Thyroid gland (tissue), 4 donors: ENCODE measurements at places on chromosomes 1 and 21.
A peak's percentile ranks its signal among the peaks of the same experiment; 100 is the strongest.

GRCh38 chr1:30110846-30111245 is 612.5 kb downstream of the MATN1 start:
- no peak for DNase-seq

GRCh38 chr1:110673197-110673701 is 1.5 kb downstream of the KCNA3 start:
- no peak for DNase-seq

- DNase-seq = no peak
Measured at GRCh38 chr1:116096013-116096618, 15.1 kb upstream of the MAB21L3 start.

- DNase-seq = no peak
Measured at GRCh38 chr1:41296506-41296905, 54.4 kb upstream of the SCMH1 start.

DNA sequence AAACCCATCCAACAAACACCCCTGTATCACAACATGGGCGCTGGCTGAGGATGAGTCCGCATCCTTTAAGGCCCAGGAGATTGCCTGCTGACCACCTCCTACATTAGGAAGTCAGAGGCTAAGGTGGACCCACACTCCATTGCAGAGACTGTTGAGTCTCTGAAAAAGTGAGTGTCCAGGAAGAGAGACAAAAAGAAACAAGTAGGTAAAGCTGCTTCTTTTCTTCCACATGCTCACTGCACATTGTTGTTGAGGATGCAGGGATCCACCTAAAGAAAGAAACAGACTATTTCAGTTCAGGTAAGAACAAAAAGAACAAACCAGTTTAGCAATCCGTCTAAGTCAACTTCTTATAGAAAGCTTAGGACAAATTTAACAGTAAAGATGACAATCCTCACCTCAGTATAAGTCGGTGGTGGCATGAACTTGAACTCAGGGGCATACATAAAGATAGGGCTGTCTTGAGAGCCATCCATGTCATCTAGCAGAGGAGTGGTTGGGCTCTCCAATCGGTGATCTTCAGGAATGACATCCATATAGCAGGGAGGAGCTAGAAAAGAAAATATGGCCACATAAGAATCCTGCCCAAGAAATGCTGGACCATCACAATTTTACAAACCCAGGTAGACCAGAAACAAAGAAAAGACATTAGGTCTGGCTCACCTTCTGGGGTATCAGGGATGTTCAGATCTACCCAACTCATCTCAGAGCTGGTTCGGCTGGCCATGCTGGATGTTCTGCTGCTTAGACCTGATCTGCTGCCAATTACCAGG is 2.6 kb downstream of the TXNIP start:
- no peak for DNase-seq

GRCh38 chr1:85153149-85153891 is 47.5 kb downstream of the SYDE2 start:
- no peak for DNase-seq

DNA sequence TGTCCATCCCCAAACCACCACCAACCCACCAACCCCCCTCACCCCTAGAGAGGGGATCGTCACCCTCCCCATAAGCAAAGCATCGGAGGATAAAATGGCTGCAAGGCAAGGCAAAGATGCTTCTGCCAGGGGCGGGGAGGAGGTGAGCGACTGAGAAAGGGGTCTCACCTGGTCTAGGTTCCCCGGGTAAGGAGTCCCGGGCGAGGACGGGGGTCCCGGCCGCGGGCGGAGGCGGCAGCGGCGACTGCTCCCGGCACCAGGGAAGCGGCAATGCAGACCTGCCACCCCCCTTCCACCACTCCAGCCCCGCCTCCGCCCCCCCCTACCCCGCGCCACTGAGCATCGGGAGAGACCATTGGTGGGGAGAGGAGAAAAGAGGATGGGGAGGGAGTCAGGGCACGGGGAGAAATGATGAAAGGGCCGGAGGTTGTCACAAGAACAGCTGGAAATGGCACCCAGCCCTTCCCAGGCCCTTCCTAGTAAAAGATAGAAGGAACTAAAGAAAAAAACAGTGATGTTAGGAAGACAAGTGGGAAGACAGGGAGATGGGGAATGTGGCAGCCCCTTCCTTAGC is at the start of gene SV2A:
SV2A (minus strand) TSS at position 274 of the 574 bp plus-strand sequence. CDS start 4,004 bp downstream, outside the sequence.
- DNase-seq = peak; percentile 52

DNA sequence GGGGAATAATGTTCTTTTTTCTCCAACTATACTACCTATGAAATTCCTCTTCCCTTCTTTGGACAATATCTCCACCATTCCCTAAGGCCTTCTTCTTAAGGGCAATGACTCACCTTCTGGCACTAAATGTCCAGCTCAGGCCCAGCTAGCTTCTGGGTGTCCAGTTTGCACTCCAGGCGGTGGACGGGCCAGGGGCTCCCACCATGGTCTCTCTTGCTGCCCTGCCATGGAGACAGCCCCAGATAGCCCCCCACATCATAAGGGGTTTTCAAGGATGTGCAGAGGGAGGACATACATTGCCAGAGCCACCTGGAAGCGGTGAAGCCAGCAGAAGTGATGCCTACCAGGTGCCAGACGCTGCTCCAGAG is 43.8 kb downstream of the C1orf198 start:
- no peak for DNase-seq

- no peak for DNase-seq
Measured at GRCh38 chr1:241957692-241958494, at the start of gene BECN2. TSS of gene BECN2 (plus strand) at chr1:241957767. CDS start at chr1:241957767, 0 bp downstream.

DNA sequence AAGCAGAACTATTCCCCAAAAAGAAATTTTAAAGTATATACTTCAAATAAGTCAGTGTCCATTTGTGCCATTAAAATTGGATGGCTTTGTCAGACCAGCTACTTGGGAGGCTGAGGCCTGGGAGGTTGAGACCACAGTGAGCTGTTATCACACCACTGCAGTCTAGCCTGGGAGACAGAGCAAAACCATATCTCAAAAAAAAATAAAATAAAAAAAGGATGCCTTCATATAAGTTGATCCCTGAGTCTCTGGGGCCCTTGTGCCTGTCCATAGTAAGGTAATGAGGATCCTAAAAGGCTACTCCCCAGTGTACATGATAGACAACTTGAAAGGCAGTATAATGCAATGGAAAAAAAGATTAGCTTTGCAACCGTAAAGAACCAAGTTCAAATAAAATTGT is 81.2 kb upstream of the BARHL2 start:
- DNase-seq = no peak
